Caco-2 (cell line): ENCODE measurements at places on chromosomes 2 and 18. TPM values are rescaled to one million over a fixed set of nuclear protein-coding genes. Genes with fewer than 3 reads are reported as not detected.

- H3K27me3 ChIP-seq, result no peaks in the 10 kb centered on the region
- no peaks in the 10 kb centered on the region for H3K4me1 ChIP-seq
- H3K27ac ChIP-seq, result no peak overlapping the region
- H3K36me3 ChIP-seq, result no peaks in the 10 kb centered on the region
- H3K4me3 ChIP-seq, result no peak overlapping the region
These were observed 211.4 kb upstream of the ZNF521 start for GRCh38 chr18:25563346-25563745.

GRCh38 chr2:227517724-227518123 lies 45.8 kb downstream of the AGFG1 start:
- no peak for DNase-seq
- H3K27me3 ChIP-seq, result no peaks in the 10 kb centered on the region
- no peak overlapping the region for H3K4me3 ChIP-seq
- no peaks in the 10 kb centered on the region for H3K36me3 ChIP-seq
- H3K4me1 ChIP-seq, result no peaks in the 10 kb centered on the region

DNA sequence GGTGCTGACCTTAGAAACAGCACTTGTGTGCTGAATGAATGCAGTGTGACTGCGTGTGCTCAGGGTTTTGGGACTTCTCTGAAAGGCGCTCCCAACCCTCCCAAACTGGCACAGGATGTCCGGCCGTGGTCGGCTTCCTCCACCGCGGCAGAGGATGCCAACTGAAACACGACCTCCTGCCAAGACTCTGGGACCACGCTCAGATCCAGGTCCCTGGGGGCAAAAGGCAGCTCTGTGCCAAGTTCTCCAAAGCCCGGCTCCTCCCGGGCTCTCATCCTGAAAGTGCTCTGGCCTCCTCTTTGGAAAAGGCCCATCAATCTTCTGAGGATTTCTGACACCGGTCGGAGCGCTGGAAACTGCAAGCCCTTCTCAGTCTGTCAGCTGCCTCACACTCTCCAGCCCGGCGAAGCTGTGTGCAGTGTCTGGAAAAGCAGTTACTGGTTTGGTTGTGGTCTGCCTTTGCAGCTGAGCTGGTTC lies 32.3 kb upstream of the ZBTB7C start:
- no peak overlapping the region for H3K4me3 ChIP-seq
- H3K36me3 ChIP-seq, result no peaks in the 10 kb centered on the region
- no peaks in the 10 kb centered on the region for H3K27me3 ChIP-seq
- no peak overlapping the region for H3K27ac ChIP-seq
- no peak for DNase-seq

- H3K27ac ChIP-seq, result no peak overlapping the region
- no peak for DNase-seq
- H3K27me3 ChIP-seq, result no peaks in the 10 kb centered on the region
- H3K4me1 ChIP-seq, result no peaks in the 10 kb centered on the region
- H3K4me3 ChIP-seq, result no peak overlapping the region
- H3K36me3 ChIP-seq, result no peaks in the 10 kb centered on the region
These were observed 3.5 kb upstream of the ADNP2 start for GRCh38 chr18:80105369-80106167.

DNA sequence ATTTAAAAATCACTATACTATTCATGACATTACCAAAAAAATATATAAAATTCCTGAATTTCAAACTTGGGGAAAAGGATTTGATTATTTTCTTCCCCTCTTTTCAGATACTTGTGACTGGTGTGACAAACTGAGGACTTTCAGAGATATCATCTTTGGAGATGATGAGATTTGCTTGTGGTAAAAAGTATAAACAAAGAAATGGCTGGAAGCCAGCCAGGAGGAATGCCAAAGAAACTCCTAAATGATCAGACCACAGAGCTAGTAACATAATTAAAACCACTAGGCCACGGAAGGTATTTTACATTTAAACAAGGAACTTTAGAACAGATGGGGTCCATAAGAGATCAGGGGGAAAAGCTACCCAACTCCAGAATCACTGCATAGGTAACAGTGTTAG lies 58.7 kb downstream of the PIGN start:
- no peaks in the 10 kb centered on the region for H3K4me1 ChIP-seq
- no peaks in the 10 kb centered on the region for H3K27me3 ChIP-seq
- DNase-seq, result no peak
- no peaks in the 10 kb centered on the region for H3K36me3 ChIP-seq
- no peak overlapping the region for H3K27ac ChIP-seq
- no peak overlapping the region for H3K4me3 ChIP-seq

GRCh38 chr18:65748321-65748720 lies 2.5 kb upstream of the CDH7 start:
- no peak for DNase-seq
- H3K4me3 ChIP-seq, result no peak overlapping the region
- H3K27ac ChIP-seq, result no peak overlapping the region
- H3K36me3 ChIP-seq, result no peaks in the 10 kb centered on the region

DNA sequence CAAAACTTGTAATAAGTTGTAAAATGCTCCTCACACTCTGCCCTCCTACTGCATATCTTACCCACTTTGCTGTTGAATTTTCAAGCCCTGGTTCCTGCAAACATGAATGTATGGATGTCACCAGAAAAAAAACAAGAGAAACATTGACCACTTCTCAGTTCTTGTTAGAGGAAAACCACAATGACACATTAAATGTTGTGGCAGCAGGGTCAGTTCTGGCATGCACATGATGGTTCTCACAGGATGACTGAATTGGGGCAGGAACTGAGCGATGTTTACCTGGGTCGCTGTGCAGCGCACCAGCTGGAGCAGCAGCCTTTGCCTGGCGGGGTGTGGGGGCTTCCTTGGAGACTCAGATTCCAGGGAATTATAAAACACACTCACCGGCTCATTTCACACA lies 14.0 kb upstream of the PRKCE start:
- H3K27ac ChIP-seq, result no peak overlapping the region
- H3K27me3 ChIP-seq, result no peaks in the 10 kb centered on the region
- no peak overlapping the region for H3K4me3 ChIP-seq
- H3K4me1 ChIP-seq, result no peaks in the 10 kb centered on the region

DNA sequence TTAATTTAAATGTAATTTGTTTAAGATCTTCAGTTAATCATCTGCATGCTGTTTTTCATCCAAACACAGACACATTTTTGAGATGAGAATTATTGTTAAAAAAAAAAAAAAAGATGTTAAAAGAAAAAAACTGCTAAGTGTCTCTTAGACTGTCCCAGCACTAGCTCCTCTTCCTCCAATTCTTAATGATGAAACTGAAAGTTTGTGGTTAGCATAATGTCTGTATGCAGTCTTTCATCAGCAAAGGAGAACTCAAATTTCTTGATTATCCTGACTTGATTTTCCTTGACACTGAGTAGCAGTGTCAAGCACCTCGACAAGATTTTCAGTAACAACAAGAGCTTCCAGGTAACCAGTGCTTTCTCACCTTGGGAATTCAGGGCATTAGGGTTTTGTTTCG lies 274.4 kb downstream of the LRRTM1 start:
- no peak overlapping the region for H3K4me3 ChIP-seq
- H3K4me1 ChIP-seq, result 0 out of 2 replicates have a peak, but pooled peaks cover 8% of the 10 kb centered on the region
- no peak for DNase-seq

DNA sequence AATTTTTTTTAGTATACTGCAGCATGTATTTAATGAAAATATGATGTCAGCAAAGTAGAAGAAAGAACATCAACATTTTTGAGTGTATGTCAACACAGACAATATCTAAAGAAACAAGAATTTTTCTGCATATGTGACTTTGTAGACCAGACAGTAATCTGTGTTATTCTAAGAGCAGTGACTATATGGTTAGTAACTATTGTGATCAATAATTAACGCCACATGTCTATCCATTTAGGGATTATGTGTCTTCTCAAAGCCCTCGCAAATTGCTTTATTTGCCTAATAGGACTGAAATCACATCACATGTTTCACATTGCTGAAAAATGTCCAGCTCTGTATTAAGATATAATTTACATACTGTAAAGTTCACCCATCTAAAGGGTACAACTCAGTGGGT lies 107.8 kb downstream of the GFPT1 start:
- H3K27ac ChIP-seq, result no peak overlapping the region
- H3K4me3 ChIP-seq, result no peak overlapping the region
- H3K36me3 ChIP-seq, result no peaks in the 10 kb centered on the region
- no peaks in the 10 kb centered on the region for H3K27me3 ChIP-seq
- DNase-seq, result no peak

DNA sequence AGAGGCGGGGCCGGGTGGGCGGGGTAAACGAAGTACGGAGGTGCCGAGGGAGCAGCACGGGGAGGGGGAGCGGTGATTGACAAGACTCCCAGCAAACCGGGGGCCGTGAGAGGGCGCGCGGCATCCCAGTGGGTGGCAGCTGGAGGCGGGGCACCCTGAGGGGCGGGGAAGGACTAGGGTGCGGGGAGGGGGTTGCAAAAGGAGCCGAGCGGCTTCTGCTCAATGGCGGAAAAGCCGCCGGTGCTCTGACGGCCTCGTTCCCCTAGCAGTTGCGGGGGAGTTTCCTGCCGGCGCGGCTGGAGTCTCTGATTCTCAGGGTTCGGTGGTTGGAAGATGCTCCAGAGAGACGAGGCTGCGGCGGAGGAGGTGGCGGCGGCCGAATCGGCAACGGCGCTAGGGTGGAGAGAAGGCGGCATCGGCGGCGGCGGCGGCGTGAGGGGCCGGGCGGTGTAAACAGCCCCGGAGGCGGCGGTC lies at the start of gene PPM1B:
Gene PPM1B, plus strand, starts transcription at position 195 of the 474 bp plus-strand sequence. CDS start 32,325 bp downstream, outside the sequence.
- peak within 1 kb of the TSS; percentile 98 for H3K4me3 ChIP-seq
- H3K27me3 ChIP-seq, result no peaks in the 10 kb centered on the region
- H3K27ac ChIP-seq, result peak within 1 kb of the TSS; percentile 98
- no peak for DNase-seq
- H3K4me1 ChIP-seq, result peaks cover 6% of the 10 kb centered on the region; the same call in 1 of the 2 replicates

GRCh38 chr2:121245120-121245820 lies 39.7 kb downstream of the TFCP2L1 start:
- peak overlapping the region; percentile 67 for H3K27ac ChIP-seq
- peak; percentile 17 for DNase-seq
- H3K27me3 ChIP-seq, result no peaks in the 10 kb centered on the region

GRCh38 chr2:43209204-43209717 lies 17.1 kb downstream of the ZFP36L2 start:
- no peaks in the 10 kb centered on the region for H3K4me1 ChIP-seq
- 0 out of 2 replicates have a peak, but pooled peaks cover 1% of the 10 kb centered on the region for H3K36me3 ChIP-seq
- H3K27ac ChIP-seq, result no peak overlapping the region
- H3K27me3 ChIP-seq, result no peaks in the 10 kb centered on the region
- DNase-seq, result no peak
- no peak overlapping the region for H3K4me3 ChIP-seq

DNA sequence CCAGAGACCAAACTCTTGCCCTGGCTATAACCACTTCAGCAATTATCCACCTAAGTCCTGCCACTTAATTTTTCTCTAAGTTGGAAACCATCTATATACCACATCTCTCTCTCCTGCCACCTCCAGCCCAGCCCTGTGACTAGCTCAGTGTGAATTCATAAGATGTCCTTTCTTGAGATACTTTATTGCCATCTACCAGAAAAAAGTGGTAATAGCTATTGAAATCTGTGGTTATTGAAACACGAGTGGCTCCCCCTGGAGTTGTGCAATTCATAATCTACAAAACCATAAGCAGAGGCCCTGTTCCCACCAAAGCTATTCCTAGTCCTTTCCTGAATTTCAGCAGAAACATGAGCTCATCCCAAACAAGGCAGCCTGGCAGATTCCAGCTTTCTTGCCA lies 324.0 kb downstream of the TXNL1 start:
- no peaks in the 10 kb centered on the region for H3K27me3 ChIP-seq
- H3K27ac ChIP-seq, result no peak overlapping the region
- H3K4me1 ChIP-seq, result no peaks in the 10 kb centered on the region
- no peak for DNase-seq
- no peaks in the 10 kb centered on the region for H3K36me3 ChIP-seq

DNA sequence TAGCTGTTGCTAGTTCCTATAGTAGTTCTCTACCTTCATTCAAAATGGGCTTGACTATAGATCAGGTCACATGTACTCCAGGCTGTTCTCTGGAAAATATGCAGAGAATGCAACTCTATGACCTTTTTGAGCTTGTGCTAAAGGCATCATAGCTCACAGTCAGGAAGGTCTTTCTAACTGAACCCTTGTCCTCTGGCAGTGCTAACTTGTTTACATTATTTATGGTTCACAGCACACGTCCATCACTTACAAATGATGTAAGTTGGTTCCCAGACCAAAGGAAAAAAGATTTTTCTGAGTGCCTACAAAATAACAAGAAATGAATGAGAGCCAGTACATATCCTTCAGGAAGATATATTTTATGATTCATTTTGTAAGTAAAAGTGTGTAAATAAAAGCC lies 236.1 kb downstream of the GCA start:
- peak overlapping the region; percentile 92 for H3K27ac ChIP-seq
- H3K36me3 ChIP-seq, result no peaks in the 10 kb centered on the region
- H3K27me3 ChIP-seq, result no peaks in the 10 kb centered on the region
- H3K4me3 ChIP-seq, result no peak overlapping the region

- no peaks in the 10 kb centered on the region for H3K36me3 ChIP-seq
- no peaks in the 10 kb centered on the region for H3K4me1 ChIP-seq
- no peak for DNase-seq
- no peaks in the 10 kb centered on the region for H3K27me3 ChIP-seq
- H3K4me3 ChIP-seq, result no peak overlapping the region
- H3K27ac ChIP-seq, result no peak overlapping the region
These were observed 76.5 kb downstream of the CCDC102B start for GRCh38 chr18:68874361-68874760.

GRCh38 chr2:163490281-163490680 lies 245.5 kb downstream of the FIGN start:
- H3K36me3 ChIP-seq, result no peaks in the 10 kb centered on the region
- no peak overlapping the region for H3K4me3 ChIP-seq
- H3K4me1 ChIP-seq, result no peaks in the 10 kb centered on the region
- H3K27ac ChIP-seq, result no peak overlapping the region

GRCh38 chr2:52390651-52391050 lies 1358.7 kb upstream of the NRXN1 start:
- no peak overlapping the region for H3K4me3 ChIP-seq
- no peak overlapping the region for H3K27ac ChIP-seq
- H3K27me3 ChIP-seq, result no peaks in the 10 kb centered on the region
- no peaks in the 10 kb centered on the region for H3K36me3 ChIP-seq

DNA sequence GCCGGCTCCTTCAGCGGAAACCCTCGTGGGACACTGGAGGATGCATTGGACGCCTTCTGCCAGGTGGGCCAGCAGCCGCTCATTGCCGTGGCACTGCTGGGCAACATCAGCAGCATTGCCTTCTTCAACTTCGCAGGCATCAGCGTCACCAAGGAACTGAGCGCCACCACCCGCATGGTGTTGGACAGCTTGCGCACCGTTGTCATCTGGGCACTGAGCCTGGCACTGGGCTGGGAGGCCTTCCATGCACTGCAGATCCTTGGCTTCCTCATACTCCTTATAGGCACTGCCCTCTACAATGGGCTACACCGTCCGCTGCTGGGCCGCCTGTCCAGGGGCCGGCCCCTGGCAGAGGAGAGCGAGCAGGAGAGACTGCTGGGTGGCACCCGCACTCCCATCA lies 7.8 kb upstream of the CENPA start:
- no peaks in the 10 kb centered on the region for H3K27me3 ChIP-seq
- no peak overlapping the region for H3K27ac ChIP-seq
- no peak for DNase-seq
- H3K4me1 ChIP-seq, result no peaks in the 10 kb centered on the region

The MTA3 gene
- 85.4 and 85.7 TPM in 2 replicates for total RNA-seq

The CCDC93 gene
- 34.7 and 35.4 TPM in 2 replicates for total RNA-seq

The ASB18 gene
- total RNA-seq, result not detected in 2 replicates

The CRYGC gene
- not detected in 2 replicates for total RNA-seq

The KCNS3 gene
- 0.14 and 0.20 TPM in 2 replicates for total RNA-seq

The CD226 gene
- 0.02 TPM in 1 of 2 replicates, not detected in the other for total RNA-seq

The RMDN2 gene
- 4.3 and 4.4 TPM in 2 replicates for total RNA-seq

The SCYGR1 gene
- not detected in 2 replicates for total RNA-seq

The HOXD13 gene
- total RNA-seq, result not detected in 2 replicates

The SERPINB10 gene
- total RNA-seq, result not detected in 2 replicates

The LHCGR gene
- total RNA-seq, result not detected in 2 replicates

The SLC9A4 gene
- total RNA-seq, result 1.2 and 1.4 TPM in 2 replicates

The RNF152 gene
- 2.1 and 2.4 TPM in 2 replicates for total RNA-seq
